ENCODE measurements at places on chromosomes 5 and 9.

DNA sequence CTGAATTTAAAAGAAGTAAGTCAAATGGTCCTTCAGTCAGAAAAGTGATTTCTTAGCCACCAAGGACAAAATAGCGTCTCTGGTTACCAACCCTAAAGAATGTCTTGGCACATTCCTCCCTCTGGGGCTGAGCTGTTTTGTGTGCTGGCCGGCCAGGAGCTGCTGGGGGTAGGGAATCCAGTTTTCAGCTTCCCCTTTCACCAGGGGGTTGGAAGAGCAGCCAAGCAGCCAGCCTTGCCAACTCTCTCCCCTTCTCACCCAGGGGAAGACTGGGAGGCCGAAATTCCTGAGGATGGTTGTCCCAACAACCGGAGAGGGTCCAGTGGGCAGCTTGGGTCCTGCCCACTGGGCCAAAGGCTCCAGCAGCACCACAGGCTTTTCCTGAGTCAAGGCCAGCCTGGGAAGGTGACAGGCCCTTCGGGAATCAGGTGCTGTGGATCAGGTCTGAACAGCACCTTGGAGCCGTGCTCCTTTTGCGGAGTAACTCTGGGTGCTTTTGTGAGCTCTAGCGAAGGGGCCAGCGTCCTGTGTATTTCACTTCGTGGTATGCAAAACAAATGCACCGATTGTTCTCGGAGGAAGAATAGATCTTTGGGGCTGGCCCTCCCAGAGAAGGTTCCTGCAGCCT is 4.2 kb downstream of the WWC1 start:
- DNase-seq = no peak

DNA sequence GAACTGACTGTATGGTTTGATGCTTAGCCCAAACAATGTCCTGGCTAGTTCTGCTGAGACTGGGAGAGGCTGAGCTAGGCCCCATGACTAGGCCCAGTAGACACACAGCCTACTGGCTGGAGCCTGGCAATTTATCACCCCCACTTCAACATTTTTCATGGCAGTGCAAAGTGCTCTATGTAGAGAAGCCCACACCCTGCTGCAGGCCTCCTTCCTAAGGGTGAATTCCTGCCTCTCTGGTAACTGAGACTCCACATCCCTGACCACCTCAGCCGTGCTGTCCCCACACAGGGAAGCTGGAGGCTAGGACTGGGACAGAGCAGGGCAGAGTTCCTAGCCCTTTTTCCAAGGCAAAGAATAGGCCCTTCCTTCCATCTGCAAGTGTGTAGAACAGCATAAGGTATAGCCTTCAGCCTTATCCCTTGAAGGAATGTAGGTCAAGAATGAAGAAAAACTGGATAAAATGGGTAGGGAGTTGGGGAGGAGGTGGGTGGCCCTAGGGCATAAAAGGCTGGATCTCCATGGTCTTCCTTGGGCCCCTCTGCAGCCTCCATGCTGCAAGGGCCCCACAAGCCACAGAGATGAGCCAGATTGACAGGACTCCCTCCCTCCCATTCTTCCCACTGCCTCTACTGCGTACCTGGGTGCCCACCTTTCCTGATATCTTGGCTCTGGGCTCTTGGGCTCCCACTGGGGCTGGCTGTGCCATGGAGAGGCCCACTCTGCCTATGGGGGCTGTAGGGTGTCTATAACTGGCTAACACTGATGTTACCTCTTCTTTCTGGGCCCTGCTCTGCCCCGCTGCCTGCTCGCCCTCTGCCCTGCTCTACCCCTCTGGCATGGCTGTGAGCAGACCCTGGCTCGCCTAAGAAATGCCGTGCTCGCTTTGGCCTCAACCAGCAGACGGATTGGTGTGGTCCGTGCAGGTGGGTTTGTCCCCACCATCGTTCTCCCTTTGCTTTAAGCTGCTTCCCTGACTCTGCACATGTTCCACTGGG is 29.8 kb downstream of the TCF7 start:
- DNase-seq = no peak

DNA sequence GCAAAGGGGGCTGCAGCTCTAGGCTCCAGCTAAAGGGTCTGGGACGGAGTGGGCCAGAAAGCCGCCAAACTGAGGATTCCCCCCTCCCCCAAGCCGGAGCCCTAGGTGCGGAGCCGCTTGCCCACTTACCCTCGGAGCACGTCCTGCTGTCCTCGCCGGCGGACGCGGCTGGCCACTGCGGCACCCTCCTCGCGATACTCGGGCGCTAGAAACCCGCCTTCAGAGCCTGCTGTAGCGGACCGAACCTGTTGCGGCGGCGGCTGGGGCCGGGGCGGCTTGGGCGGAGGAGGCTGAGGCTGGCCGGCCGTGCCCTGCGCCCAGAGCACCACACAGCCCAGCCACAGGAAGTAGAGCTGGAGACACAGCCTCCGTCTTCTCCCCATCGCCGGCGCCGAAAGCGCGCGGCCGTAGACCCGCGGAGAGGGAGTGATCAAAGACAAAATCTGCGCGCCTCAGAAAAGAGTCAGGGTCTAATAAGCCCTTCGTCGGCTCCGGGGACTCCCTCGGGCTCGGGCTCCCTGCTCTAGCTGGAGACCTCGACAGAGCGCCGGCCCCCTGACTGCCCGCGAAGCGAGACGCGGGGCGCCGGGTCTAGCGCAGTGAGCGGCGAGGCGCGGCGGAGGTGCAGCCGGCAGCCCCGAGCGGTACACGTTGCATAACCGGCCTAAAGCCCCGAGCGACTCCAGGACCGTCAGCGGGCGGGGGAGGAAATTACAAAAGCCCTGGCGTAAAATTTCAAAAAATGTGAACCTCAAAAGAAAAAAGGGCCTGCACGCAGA is 635 bp downstream of the FBN2 start:
- DNase-seq = no peak

GRCh38 chr5:14995229-14995628 is 123.7 kb upstream of the ANKH start:
- no peak for DNase-seq

- DNase-seq = no peak
Observed at GRCh38 chr9:3385871-3386270, 139.9 kb downstream of the RFX3 start.

DNA sequence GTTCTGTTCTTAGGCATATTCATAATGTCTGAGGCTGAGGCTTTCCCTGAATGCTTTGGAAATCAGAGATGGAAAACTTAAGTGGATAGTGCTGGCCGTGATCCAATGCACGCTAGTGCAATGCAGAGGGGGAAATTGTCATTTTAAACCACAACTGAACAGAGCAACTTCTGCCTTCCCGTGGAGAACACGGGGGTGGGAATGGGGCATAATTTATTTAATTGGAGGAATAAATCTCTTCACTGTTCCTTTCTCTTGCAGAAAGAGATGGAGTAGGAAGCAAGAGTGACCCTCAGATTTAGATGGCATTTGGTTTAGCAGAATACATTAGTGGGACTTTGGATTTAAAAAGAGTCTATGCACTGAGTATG is 22.9 kb upstream of the NREP start:
- no peak for DNase-seq

DNA sequence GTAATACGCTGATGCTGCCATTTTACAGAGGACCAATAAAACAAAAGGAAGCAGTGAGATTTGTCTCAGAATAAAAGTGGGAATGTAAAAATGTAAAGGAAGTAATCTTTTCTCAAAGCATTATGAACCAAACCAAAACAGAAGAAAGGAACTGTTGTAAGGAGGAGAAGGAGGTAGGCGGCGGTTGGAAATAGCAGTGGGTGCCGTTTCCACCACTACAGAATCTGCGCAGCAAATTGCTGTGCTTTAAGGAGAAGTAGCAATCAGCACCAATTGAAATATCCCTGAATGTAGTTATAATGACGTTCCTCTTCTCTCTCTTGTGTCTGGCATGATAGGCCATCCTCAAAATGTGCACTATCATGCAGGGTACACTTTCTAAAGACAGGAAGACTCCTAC is 455.1 kb upstream of the TLE4 start:
- no peak for DNase-seq

DNA sequence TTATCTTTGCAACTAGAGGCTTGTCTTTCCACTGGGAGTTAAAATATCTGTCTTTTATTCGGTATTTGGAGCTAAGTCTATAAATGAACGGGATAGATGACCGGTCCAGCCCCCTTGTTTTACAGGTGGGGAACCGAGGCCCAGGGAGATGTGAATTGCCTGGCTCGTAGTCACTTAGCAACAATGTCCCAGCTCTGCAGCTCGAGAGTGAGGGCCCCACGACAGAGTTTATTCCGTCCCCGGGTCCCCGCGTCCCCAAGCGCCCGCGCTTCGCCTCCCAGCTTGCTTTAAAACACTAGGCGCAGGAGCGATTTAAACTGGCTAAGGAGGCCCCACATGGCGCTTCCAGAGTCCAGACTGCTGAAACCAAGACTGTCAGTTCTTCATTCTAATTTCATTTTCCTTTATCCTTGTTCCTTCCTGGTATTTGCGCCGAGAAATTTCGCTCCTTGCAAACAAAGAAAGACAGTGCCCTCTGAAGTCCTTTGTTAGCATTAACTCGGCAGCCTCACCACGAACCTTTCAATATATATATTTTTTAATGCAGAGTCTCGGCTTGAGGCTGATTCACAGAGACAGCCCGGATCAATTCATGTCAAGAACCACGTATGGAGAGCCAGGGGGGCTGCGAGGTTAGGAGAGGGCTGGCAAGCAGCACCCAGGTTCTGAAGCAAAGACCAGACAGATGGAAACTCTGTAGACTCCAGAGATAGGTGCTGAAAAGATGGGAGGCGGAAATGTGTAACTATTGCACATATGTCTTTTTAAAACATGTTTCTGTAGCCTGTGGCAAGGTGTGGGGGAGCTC is 1.4 kb upstream of the ENC1 start:
- DNase-seq = no peak

GRCh38 chr5:168468836-168469235 is 17.4 kb upstream of the RARS1 start:
- no peak for DNase-seq

GRCh38 chr5:170633235-170634081 is 129.6 kb downstream of the KCNIP1 start:
- no peak for DNase-seq

DNA sequence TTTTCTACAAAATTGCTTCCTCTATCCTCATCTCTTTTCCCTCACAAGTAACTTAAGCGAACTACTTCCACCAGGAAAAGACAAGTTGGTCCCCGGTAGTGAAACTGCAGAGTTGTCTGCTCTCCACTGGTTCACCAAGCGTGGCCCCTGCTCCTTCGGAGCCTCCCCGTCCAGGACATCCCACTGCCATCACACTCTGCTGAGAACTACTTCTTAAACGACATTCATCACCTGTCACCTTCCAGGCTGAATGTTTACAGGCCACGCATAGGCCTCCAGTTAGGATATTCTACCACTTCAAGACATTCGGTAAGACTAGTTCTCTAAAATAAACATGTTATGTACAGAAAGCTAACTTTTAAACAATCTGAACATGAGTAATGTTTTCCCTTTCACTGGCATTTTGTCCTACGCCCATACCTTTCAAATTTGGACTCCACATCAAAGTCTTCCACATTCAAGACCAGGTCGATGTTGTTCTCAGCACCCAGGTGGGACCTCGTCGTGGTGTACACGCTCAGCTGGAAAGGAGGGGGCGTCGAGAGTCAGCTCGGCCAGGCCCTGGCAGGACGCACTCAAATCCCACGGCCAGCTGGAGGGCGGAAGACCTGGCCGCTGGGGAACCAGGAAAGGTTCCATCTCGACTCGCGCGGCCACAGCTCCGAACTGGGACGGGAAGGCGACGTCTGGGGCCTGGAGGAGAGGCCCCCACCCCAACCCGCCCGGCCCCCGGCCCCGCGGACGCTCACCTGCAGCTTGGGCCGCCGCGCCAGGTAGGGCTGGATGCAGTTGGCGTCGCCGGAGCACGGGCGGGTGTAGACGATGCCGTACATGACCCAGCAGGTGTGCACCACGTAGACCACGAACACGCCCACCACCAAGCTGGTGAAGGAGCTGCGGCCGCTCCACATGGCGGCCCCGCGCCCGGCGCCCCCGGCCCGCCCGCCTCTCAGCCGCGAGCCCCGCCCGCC is 683 bp downstream of the CLPTM1L start:
- DNase-seq = peak; percentile 8

DNA sequence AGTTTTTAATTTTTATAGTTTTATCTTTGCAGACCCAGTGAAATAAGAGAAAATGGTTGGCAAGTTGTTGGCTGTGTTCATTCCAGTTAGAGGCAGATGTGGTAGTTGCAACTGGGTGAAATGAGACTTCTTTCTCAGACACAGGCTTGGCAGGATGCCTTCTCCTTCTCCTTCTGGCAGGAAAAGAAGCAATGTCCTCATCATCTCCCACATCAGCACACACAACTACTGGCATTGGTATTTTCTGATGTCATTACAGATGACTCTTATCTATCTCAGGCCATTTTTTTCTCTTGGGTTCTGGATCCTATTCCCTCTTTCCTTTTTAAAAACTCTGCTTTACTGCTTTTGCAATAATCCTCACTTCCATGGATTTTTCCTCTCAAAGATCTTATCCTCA is 103.3 kb upstream of the EDIL3 start:
- DNase-seq = no peak

DNA sequence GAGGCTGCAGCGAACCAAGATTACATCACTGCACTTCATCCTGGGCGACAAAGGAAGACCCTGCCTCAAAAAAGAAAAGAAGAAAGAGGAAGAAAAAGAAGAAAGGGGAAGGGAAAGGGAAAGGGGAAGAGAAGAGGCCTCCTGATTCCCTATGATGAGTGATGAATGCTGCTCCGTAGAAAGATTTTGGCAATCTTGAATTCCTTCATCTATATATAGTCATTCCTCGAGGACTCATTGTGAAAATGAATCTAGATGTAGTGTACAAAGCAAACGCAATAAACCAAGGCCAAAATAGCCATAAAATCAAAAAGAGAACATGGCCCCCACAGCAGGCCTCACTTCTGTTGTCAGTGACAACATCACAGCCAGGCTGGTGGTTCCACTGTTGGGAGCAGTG is 218.0 kb downstream of the DCP2 start:
- DNase-seq = no peak

DNA sequence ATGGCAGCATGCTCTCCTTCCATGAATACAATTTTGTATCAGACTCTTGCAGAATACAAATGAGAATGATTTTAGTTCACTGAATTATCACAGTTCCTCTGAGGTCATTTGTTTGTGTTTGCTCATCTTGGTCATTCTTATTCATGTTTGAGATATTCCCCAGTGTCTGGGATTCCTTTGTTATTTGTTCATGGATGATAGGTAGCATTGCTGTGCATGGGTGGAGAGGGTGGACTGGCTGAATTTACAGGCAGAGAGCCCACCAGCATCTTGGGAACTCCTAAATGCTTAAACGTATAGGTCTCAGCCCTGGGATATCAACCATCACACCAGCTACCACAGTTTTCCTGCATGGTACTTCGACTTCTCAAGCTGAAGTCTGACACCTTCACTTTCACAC is 459.8 kb downstream of the CCDC171 start:
- DNase-seq = no peak

DNA sequence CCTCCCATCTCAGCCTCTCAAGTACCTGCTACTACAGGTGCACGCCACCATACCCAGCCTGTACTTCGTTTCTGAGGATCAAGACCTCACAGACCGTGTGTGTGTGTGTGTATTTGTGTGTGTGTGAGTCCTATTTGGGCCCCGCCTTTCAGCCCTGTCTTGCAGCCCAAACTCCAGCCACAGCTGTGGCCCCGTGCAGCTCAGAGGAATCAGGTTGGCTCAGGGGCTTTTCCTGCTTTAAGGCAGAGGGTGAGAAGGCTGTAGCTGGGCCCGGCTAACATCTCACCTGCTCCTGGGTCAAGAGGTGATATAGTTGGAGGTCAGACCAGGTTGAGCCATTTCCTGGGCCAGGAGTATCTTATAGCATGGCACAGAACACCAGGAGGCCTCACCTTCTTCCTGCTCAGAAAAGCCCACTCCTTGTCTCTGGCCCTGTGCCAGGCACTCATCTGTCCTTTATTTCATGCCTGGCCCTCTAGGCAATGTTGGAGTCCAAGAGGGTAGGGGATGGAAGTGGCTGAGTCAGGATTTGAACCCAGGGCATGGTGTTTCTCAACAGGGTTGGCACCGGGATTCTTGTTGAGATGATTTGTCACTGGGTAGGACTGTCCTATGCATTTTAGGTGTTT is 1.6 kb upstream of the PHYKPL start:
- no peak for DNase-seq

Data from activated CD8-positive, alpha-beta memory T cell treated with anti-CD3 and anti-CD28 coated beads for 1 hour (primary cell).